NK-92 treated with Interleukin-12 subunit alpha and Interleukin-12 subunit beta, amount 100 ng/mL, for 24 hours (cell line): ENCODE measurements at places on chromosomes 6 and 20.

DNA sequence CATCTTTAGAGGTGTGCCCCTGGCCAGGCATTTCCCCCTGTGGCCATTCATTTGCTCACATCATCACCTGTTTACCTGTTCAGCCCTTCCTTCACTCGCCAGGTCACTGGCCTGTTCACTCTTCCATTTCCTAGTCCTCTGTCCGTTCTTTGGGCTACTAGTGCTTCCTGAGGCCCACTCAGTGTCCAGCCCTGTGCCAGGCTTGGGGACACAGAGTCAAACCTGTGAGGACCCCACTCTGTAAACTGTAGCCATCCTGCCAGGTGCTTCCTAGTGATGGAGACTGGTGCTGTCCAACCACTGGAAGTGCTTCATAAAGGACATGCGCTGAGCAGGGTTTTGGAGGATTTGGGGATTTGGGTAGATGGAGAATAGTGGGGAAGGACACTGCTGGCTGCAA is 3.5 kb downstream of the DLGAP4 start:
- no peak for DNase-seq

DNA sequence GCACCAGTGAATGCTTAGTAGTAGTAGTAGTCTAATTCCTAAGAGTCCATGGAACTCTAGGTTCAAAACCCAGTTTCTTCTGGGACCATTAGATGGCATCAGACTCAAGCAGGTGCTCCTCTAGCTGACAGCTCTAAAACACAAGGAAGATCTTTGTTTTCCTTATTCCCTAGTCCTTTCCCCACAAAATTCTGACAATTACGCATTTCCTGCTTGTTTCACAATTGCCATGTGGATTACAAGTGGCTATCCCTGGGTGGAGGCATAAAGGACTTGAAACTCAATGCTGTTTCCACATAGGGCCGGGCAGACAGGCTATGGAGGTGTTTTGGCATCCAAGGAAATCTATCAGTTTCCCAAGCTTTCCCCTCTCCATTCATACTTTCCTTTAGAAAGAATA is 9.2 kb upstream of the HLA-DOB start:
- DNase-seq = no peak

DNA sequence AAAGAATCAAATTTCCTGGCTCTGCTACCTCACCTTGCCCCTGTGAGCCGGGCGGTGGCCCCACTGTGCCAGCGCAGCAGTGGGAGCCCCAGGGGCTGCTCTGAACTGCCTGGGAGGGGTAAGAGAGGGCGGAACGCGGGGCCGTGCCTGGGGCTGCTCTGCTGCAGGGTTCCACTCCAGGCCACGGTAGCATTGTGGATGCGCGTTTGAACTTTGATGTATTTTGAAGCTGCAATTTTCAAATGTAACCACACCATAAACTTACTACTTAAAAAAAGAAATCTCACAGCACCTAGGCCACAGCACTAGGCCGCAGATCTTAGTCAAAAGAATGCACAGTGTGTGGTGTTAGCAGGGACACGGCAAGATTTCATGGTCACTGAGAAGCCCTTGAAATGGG is 57.5 kb downstream of the PRDM1 start:
- no peak for DNase-seq

DNA sequence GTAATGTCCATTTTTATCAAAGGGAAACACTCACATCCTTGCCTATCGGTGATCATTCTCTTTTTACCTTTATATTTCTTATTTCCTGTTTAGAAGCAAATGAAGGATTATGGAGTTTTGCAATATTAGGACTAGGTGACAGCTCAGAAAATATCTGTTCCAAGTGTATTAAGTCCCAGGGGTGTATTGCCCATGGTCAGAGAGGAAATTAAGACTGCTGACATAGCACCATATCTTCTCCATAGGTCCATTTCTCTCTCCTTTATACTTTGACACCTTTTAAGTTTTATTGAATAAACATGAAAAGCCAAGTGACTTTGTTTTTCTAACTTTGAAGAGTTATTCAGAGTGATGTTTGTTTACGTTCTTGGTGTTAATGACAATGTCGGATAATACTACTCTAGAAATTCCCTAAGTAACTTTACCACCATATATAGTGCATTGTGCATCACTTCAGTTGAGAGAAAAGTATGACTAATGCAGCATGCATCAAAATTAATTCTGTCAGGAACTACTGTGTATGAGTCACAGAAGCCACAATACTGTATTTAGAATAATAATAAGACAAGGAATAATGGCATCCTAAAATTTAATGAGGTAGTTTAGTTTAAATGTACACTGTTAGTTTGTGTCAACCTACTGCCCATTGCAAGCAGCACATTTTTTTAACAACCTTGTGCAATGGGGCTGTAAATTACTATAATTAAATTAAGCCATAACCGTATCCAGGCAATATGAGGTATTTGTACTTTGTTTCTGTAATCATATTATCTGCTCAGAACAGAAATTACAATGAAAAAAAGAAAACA is 474.4 kb upstream of the RNF217 start:
- no peak for DNase-seq

GRCh38 chr6:127458222-127458621 is 967 bp downstream of the KIAA0408 start:
- no peak for DNase-seq

GRCh38 chr6:128039543-128039942 is 138.7 kb upstream of the THEMIS start:
- no peak for DNase-seq

GRCh38 chr6:90297115-90297866 is 648 bp upstream of the BACH2 start:
- DNase-seq = no peak

DNA sequence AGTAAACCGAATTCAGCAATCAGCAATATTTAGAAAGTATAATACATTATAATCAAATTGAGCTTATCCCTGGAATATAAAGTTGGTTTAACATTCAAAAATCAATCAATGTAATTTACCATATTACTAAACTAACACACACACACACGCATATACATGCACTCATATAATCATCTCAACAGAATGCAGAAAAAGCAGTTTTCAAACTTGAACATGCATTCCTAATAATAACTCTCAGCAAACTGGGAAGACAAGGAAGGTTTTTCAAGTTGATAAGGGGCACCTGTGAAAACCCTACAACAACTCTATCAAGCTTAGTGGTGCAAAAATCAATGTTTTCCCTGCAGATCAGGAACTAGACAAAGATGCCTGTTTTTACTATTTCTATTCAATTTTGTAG is 4.7 kb downstream of the SIRPB2 start:
- DNase-seq = no peak

GRCh38 chr6:72290620-72291019 is 331.2 kb upstream of the KCNQ5 start:
- no peak for DNase-seq

GRCh38 chr6:157813750-157814455 is 9.1 kb upstream of the SNX9 start:
- DNase-seq = no peak

GRCh38 chr6:16740097-16740496 is 21.2 kb downstream of the ATXN1 start:
- no peak for DNase-seq

DNA sequence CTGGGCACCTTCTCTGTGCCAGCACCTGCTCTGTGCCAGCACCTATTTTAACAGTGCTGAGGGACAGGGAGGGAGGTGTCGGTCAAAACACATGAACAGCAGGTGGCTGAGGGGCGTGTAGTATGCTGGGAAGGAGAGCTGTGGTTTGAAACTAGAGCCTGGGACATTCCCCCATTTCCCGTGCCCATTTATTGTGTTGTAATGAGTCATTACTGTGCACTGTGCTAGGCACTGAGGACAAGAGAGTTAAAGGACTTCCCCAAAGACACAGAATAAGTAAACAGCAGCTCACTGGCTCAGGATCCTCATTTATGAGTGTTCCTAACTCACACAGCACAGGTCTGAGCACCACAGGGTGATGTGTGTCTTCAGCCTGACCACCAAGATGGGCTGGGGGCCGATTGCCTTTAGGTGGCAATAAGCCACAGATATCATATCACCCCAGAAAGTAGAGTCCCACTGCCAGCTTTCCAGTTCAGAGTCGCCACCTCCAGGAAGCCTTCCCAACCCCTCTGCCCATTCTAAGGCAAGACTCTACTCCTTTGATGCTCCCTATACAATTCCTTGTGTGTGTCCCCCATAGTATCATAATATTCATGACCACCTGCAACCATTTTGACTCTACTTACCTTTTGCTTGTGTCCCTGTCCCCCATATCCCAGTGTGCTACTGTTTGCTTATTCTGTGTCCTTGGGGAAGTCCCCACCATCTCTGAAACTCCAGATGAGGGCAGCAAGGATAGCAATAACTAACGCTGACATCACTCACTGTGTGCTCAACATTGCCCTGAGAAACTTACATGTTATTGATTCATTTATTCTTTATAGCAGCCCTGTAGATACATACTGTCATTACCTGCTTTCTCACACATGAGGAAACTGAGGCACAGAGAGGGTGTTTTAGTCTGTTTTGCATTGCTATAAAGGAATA is 87.3 kb downstream of the TOX2 start:
- DNase-seq = no peak

DNA sequence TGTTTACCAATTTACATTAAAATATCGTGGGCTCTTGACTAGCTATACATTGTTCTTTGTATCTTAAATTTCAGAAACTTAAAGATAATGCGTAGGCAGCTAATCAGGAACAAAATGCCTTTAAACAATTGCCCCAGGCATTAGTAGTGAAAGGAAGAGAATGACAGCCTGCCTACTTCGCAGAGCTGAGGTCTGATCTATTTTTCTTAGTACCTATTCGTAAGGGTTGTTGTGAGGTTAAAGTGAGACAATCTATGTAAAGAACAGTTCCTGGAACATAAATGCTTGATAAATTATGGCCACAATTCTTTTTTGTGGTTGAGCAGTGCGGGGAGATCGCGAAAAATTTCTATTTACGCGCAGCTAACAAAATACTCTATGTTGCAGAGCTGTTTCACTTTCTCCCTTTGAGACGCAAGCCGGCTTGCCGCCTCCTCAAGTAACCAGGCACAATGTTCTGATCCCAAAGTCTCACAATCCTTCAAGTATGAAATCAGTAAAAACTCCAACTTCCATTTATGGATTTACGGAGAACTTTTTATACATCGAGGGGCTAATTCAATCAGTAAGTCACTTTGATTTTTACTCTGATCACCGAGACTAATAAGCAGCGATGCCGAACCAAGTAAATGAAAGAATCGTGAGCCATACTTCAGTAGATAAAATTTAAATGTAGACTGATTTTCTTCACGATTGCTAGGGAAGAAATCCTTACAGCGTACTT is 878 bp upstream of the PNRC1 start:
- peak; percentile 39 for DNase-seq

- no peak for DNase-seq
Measured at GRCh38 chr6:117947234-117947633, 40.2 kb downstream of the SLC35F1 start.

GRCh38 chr6:155341130-155341828 is 27.0 kb upstream of the TFB1M start:
- no peak for DNase-seq
